Bone marrow (tissue), 2 donors: ENCODE measurements at places on chromosomes 3 and 15.

GRCh38 chr3:119628816-119629445, 31.2 kb downstream of the PLA1A start:
- DNase-seq = no peak

GRCh38 chr3:177460047-177460446, 262.8 kb upstream of the TBL1XR1 start:
- no peak for DNase-seq

DNA sequence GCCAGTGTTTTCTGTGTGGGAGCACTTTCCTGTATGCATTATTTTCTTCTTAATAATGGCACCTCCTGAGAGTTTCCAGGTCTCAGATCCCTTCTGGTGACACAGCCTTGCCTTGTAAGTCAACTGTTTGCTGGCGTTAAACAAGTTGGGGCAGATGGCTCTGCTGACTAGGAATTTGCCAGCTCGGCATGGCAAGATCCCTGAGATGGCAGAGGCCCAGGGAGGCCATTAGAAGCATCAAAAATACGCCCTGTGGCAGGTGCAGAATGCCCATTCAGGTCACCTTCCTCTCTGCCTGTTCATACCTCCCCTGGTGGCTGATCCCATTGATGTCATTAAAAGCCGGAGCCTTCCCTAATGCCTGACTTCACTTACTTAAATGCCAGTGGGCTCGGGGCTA, 320.9 kb upstream of the CTDSPL start:
- DNase-seq = no peak

GRCh38 chr15:43913026-43913780, 86.4 kb downstream of the WDR76 start:
- DNase-seq = no peak

- DNase-seq = no peak
Observed at GRCh38 chr3:18295171-18295920, 129.8 kb downstream of the SATB1 start.

DNA sequence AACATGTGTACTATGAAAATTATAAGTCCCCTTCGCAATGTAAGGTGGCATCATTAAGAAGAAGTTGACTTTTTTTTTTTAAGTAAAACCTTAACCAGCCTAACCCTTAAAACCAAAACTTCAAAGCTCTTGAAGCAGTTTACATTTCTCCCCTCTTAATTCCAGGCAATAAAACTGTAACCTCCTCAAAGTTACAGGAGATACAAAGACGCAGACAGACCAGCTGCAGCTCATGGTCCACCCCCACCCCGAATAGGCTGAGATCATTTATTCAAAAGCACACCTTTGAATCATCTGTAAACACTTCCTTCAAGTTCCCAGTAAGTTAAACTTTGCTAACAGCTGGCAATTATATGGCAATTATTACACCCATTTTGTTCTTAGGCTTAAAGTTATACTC, 414.5 kb downstream of the ERC2 start:
- DNase-seq = no peak

- DNase-seq = no peak
Observed at GRCh38 chr3:73710340-73710739, 85.6 kb upstream of the PDZRN3 start.

DNA sequence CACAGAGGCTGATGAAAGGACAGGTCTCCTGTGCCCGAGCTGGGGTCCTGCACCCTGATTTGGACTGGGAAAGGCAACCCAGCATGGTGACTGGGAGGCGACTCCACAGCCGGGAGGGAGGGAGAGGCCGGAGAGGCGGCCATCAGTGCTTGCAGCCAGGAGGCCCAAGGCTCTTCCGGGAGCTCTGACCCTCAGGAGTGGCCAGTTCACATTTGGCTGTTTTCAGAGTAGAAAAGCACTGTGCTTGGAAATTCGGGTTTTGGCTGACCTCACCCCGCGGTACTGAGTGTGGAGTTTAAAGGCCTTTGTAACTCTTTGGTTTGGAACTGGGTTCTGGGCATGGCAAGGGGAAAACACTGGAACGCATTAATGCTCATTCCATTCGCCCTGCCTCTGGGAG, 31.9 kb downstream of the SMAD6 start:
- DNase-seq = no peak
